ENCODE measurements at places on chromosomes 7 and 10.

GRCh38 chr7:149334930-149335329 lies 72.9 kb downstream of the ZNF783 start:
- DNase-seq = no peak

DNA sequence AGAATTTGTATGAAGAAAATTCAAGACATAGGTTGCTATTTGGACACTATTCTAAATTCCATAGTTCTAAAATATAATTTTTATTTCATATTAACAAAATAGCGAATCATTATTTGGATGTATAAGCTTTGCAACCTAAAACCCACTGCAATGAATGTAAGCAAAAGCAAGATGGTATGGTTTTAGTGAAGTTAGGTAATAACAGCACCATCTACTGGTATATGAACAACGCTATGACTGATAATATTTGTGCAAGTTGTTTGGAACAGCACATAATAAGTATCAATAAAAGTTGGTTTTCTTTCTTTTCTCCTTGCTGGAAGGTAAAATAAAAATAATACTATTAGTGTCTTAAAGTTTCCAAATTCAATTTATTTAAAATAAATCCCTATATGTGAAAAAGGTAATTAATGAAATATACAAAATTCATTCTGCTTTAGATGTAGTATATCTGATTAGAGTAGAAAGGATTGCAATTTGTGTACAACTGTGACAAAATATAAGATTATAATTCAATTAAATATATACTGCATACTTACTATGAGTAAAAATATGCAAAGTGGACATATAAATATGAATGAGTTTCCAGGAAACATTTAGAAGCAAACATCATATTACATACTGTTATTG lies 79.0 kb upstream of the LSM8 start:
- peak; percentile 57 for DNase-seq

DNA sequence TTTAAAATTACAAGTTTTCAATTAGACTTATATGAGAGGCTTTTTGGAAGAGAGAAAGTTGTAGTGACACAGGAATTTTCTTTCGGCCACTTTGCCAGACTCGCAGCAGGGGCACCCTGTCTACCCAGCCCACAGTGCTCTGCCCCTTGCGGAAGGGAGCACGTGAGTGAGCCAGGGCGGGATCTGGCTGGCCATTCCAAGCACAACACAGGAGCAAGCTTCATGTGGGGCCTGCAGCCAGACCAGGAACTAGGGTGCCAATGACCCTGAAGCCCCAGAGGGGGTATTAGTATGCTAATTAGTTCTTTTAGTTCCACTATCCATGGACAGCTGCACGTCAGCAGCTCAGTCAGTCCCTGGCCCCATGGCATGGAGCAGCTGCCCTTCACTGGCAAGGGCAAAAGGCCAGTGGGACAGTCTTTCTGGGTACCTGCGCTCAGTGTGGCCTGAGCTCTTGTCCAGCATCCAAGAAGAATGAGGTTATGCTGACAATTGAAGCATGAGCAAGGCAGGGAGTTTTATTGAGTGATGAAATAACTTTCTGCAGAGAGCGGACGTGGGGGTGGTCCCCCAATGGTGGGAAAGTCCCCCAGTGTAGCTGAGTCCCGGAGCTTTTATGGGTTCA lies 251.1 kb upstream of the CSTF2T start:
- DNase-seq = no peak

DNA sequence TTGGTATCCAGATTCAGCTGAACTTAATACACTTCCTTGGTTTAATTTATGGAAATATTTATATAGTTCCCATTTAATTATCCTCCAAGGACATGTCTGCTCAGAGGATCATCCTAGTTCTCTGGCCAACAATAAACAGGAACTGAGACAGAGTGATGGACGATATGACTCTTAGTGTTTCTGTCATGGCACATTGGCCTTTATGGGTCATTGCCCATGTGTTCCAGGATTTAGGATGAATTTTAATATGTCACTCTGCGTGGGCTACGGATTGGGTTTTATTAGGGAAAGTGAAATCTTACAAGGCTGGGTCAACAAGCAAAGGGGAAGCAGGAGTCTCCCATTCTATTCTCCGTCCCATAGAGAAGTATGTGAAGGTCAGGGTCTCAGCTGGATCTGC lies 18.8 kb upstream of the TNPO3 start:
- no peak for DNase-seq

DNA sequence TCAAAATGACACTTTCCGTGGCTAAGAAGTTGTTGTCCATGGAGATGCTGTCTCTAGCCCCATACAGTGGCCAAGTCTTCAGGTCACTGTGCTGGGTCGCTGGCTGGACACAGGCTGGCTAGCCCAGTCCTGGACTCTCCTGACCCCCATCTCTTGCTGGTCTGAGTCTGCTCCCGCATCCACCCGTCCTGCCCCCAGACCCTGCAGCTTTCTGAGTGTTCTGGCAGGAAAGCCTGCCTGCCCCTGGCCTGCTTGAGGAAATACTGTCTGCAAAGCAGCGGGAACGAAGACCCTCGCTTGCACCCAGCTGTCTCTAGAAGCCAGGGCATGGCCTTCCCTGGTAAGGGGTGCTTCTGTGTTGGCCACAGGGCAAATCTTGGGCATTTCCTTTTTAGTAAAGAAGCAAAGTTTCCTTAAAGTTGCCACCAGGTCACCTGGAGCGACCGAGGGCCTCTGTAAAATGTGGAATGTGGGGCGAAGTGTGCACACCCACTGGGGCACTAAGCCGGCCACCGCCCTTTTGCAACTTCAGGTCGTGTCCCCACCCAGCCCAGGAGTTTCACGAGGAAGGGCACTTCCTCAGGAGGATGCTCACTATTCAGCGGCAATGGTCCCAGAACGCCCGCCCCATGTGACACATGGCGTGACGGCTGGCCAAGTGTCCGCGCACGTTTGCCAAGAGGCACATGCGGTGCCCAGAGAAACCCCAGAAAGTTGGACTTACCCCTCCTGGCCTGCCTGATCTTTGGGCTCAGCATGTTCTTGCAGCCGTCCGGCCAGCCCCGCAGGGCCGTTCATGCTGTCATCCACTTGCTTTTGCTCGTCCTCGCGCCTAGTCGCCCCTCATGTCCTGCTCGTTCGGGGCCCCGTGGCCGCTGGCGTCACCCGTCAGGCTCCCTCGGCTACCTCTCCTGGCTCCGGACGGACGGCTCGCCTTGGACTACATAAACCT lies 558 bp downstream of the ARHGAP22 start:
- no peak for DNase-seq

DNA sequence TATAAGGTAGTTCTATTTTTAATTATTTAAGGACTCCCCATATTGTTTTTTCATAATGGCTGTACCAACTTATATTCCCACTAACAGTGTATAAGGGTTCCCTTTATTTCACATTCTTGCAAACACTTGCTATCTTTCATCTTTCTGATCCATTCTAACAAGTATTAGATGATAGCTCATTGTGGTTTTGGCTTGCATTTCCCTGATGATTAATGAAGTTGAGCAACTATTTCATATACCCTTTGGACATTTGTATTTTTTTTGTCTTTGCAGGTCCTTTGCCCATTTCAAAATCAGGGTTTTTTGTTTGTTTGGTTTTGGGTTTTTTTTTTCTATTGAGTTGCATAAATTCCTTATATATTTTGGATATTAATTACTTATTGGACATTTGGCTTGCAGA lies 107.2 kb downstream of the EPC1 start:
- DNase-seq = no peak
